ENCODE measurements at places on chromosomes 2 and 18. TPM values are rescaled to one million over a fixed set of nuclear protein-coding genes. Genes with fewer than 3 reads are reported as not detected.

Gene GATA6
- 52.7 TPM for total RNA-seq

Gene PSD4
- 57.9 TPM for total RNA-seq

Gene UPP2
- total RNA-seq: not detected

Gene TMEM169
- not detected for total RNA-seq

Gene LRRTM4
- total RNA-seq: not detected

Gene SPP2
- total RNA-seq: not detected

Gene DSEL
- 12.2 TPM for total RNA-seq

Gene CRYGD
- total RNA-seq: not detected

Gene C1QL2
- total RNA-seq: not detected

Gene OSBPL6
- total RNA-seq: 4.9 TPM

Gene ANKRD30BL
- not detected for total RNA-seq

GRCh38 chr2:43343573-43344304 is 117.3 kb upstream of the ZFP36L2 start:
- DNase-seq: no peak

- DNase-seq: no peak
These were observed 9.1 kb downstream of the DNAH7 start for GRCh38 chr2:196059491-196059960.

DNA sequence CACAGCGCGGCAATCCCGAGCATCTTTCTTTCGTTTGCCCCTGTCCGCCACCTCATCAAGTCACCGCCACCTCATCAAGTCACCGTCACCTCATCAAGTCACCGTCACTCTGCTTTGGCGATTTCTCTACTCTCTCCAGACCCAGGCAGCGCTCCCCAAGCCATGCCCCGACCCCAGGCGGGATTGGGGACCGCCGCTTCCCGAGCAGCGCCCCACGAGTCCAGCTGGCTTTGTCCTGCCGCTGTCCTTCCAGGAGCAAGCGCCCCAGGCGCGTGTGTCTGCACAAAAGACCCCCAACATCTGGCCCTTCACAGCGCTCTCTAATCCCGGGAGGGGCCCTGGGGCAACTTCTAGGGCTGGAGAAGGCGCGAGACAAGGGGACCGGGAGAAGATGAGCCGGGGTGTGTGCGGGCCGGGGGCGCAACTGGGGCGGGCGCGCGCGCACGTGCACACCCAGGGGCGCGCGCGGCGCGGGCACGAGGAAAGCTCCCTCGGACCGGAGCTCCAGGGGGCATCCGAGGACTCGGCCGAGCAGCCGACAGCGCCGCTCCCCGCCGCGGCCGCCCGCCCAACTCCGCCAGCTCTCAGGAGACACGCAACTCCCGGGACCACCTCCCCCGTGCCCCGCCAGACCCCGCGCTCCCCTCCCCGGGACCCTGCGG is 633 bp upstream of the RNF152 start:
- DNase-seq: peak; percentile 92

DNA sequence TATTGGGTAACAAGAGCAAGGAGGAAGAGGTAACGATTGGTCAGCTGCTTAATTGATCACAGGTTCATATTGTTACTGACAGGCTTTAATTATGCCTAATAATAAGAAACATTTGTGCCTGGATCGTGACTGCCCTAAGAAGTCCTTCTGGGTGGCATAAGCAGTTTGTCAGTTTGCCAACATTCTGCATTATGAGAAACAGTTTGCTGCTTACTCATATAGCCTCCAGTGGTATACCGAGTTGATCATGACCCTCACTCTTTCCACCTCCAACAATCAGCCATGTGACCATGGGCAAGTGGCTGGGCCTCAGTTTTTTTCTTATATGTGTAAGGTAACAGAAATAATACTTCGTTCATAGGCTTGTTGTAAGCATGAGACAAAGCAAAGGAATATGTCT is 96.6 kb upstream of the CABLES1 start:
- no peak for DNase-seq

DNA sequence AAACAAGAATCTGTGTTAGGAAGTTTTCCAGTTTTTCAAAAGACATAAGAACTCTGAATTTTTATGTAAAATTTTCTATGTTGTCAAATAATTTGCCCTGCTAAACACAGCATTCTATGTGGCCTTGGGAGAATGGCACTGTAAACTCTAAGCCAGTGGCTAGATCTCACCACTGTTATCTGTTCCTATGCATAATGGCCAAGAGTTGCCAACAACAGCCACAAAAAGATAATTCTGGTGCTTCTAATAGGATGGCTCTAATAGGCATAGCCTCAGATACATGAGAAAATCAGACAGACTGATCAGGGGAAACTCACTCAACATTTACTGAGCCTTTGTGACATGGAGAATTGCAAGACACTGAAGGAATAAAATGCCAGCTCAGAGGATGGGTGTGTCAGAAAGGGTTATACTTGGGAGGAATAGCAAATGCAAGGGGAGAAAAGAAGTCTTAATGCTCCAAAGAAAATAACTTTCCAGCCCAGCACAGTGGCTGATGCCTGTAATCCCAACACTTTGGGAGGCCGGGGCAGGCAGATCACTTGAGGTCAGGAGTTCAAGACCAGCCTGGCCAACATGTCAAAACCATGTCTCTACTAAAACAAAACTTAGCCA is 63.7 kb downstream of the COBLL1 start:
- no peak for DNase-seq

DNA sequence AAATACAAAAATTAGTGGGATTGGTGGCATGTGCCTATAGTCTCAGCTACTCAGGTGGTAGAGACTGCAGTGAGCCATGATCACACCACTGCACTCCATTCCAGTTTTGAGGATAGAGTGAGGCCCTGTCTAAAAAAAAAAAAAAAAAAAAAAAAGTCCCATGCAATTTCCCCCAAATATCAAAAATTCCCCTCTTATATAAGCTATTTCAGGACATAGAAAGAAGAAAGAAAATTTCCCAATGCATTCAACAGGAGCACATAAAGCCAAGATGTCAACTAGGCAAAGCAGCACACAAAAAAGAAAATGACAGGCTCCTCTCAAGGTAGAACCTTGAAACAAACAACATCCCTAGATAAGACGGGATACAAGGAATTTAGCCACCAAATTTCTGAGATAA is 213.3 kb downstream of the TCF4 start:
- DNase-seq: no peak

GRCh38 chr2:120477831-120478481 is 132.0 kb downstream of the INHBB start:
- no peak for DNase-seq

- no peak for DNase-seq
These were observed 117.6 kb downstream of the NEDD4L start for GRCh38 chr18:58161659-58162058.

DNA sequence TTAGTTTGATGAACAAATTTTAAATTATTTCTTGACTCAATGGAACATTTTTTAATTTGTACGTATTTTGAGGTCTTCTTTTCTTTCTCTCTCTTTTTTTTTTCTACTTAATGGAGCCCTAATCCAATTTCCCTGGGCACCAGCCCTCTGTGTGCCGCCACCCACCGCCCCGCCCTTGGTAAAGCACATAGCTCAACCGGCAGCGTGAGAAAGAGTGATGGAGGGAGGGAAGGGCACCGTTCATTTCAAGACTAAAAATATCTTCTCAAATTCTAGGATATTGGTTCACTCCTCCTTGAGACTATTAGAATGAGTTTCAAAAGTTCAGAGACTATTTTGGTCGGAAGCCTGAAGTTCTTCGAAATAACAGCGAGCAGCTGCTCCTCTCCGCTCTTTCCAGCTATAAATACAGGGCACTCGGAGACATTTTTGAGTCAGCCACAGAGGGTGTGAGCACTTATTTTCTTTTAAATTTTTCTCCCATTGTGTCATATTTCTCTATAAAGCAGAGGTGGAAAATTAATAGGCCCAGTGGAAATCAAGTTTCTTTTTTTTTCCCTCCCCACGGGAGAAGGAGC is 731.7 kb upstream of the ID2 start:
- DNase-seq: peak; percentile 49

DNA sequence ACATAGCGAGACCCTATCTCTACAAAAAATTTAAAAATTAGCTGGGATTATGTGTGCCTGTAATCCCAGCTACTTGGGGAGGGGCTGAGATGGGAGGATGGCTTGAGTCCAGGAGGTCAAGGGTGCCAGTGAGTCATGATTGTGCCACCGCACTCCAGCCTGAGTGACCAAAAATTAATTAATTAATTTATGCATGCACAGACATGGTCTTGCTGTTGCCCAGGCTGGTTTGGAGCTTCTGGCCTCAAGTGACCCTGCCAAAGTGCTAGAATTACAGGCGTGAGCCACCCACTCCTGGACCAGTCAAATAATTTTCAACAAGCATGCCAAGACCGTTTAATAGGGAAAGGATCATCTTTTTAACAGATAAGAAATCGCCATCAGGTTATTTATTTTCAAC is 57.7 kb upstream of the TFCP2L1 start:
- peak; percentile 31 for DNase-seq

DNA sequence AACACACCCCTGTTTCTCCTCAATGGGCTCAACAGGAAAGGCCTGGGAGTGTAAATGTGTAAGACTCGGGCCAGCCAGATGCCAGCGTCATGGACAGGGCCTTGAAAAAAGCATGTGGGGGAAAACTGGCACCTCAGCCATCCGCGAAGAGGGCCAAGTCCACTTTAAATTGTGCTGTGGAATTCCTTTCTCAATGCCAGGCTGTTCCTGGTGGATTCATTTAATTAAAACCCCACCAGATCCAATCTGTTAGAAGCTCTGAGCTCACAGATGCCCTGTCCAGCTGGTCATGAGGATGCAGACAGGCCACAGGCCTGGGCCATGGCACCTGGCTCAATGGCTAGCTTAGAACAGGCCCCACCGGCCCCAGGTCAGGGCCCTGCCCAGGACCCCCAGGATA is 24.8 kb downstream of the KCNK3 start:
- no peak for DNase-seq

DNA sequence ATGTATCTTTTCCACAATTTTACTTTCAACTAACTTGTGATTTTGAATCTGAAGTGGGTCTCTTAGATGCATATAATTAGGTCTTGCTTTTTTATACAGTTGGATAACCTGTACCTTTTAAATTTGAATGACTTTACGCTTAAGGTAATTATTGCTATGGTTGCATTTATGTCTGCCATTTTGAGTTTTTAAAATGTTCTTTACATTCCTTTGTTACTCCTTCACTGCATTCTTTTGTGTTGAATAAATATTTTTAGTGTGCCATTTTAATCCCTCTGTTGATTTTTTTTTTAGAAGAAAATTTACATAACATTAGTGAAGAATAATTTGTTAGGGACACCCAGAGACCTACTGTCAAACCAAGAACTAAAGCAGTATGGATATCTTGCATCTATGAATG is 65.3 kb downstream of the BIRC6 start:
- DNase-seq: no peak

GRCh38 chr2:45651415-45652089 is at the start of gene PRKCE:
Gene PRKCE, plus strand, starts transcription at chr2:45651675.
- peak; percentile 70 for DNase-seq

DNA sequence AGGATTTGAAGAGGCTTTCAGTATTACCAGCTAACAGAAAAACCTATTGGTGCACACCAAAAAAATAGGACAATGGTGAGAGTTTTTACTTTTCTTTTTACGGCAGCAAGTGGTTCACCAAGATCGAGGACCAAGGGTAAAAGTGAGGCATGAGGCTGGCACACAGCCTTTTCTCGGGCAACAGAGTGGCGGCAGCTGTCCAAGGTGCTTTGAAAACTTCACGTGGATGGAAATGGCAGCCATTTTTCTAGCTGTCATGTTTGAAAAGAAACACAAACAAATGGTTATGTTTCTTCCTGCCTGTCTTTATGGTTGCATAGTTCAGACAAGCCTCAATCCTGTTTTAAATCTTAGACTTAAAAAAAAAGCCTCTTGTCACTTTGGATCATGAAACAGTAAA is 812.5 kb upstream of the CHAC2 start:
- no peak for DNase-seq

DNA sequence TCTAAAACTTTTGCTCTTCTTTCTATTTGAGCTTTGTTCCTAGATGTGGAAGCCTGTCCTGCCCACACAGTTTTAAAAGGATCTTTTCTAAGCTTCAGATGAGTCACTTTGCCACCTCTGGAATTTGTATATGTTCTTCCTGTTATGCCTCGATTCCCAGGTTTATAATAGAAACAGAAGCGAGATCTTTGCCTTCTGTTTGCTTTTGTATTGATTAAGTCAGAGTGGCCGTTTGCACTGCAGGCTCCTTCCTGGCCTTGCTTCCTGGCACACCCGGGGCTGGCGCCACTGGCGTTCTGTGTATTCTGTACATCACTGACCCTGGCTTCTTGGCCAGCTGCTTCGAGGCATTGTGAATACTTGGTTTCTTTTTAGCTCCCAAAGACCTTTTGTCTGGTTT is 91.8 kb downstream of the MTCL1 start:
- no peak for DNase-seq

GRCh38 chr18:49616618-49617328 is 54.9 kb downstream of the LIPG start:
- no peak for DNase-seq

DNA sequence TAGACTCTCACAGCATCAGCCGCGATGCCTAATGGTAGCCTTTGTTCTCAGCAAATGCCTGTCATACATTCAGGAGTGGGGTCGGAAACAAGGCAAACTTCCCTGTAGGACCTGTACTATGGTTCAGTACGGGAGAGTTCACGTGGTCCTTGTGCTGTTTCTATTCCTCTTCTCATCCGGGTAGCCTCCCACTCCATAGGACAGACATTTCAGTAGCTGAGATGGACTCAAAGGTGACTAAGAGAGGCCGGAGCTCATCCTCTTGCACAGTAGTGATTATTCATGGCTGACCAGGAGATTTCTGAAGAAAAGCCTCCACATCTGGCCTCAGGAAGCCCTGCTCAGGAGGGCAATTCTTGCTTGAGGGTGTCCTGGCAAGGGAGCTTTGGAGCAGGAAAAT is 117.8 kb upstream of the SPRED2 start:
- no peak for DNase-seq

DNA sequence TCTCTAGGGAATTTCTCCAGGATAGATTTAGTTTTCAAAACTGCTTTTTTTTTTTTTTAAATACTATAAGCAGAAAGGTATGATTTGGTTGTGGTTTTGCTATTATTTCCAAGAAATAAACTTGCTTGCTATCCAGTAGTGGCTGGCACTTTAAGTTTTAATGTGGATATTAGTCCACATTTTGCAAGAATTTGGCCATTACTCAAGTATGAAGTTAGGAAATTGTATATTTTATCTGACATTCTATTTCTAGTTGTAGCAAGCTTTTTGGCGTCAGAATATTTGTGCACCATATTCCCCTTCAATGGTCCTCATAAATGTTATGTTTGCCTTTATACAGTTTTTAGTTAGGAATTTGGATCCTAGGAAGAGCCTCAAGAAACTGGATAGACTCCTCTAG is 226.3 kb downstream of the ZNF521 start:
- DNase-seq: no peak

- DNase-seq: no peak
These were observed 141.5 kb downstream of the SPHKAP start for GRCh38 chr2:228039752-228040534.
